ENCODE measurements at places on chromosomes 11 and 22.

GRCh38 chr11:120863359-120863758 is 160.5 kb upstream of the TBCEL start:
- no peak for DNase-seq

GRCh38 chr11:58152781-58153180 is 27.5 kb upstream of the OR9I1 start:
- DNase-seq, result no peak

DNA sequence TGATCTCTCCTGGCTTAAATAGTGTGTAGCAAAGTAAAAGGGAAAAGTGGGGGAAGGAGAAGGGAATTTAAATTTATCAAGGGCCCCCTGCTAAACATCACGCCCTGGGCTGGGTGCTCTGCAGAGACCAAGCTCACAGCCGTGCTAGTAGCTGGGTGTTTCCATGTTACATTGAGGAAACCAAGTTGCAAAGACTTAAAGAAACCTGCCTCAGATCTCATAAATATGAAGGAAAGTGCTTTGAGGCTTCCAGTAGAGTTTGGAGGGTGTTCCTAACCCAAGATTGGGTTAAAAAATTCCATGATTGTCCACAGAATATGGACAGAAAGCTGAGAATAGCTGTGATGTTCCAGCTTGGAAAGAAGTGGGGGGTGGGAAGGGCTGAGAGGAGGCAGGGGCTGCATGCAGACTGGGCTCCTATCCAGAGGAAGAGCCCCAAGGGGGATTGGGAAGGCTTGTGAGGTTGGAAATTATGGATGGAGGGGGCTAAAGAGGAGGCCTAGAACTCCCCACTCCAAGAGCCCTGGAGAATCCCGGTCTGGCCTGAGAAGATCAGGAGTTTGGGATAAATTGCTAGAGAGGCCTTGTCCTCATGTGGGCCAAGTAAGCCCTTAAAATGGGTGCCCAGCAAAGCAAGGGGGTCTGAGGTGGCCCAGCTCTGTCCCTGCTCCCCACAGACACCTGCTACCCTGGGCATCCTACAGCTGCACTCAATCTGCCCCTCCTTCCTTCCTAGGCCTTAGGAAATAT is 25.0 kb upstream of the OAF start:
- DNase-seq, result no peak

- no peak for DNase-seq
These were observed 47.1 kb downstream of the ASCL2 start for GRCh38 chr11:2223153-2223794.

- DNase-seq, result peak; percentile 86
These were observed 658 bp upstream of the ARFGAP2 start for GRCh38 chr11:47177229-47177845.

DNA sequence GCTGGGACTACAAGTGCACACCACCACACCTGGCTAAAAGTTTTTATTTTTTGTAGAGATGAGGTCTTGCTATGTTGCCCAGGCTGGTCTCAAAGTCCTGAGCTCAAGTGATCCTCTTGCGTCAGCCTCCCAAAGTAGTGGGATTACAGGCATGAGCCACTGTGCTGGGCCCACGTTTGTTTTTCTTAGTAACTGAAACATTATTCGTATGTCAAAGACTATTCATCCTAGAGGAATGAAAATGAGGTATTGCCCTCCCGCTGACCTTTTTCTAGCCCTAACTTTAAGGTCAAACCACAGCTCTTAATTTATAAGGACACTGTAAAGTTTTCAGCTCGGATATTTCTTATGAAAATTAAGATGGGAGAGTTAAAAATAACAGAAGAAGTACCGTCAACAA is 33.2 kb upstream of the PAX6 start:
- DNase-seq, result no peak

- no peak for DNase-seq
These were observed 484 bp downstream of the CHCHD10 start for GRCh38 chr22:23767303-23767672.

- DNase-seq, result no peak
These were observed 53.6 kb downstream of the NAV2 start for GRCh38 chr11:19766206-19766605.

DNA sequence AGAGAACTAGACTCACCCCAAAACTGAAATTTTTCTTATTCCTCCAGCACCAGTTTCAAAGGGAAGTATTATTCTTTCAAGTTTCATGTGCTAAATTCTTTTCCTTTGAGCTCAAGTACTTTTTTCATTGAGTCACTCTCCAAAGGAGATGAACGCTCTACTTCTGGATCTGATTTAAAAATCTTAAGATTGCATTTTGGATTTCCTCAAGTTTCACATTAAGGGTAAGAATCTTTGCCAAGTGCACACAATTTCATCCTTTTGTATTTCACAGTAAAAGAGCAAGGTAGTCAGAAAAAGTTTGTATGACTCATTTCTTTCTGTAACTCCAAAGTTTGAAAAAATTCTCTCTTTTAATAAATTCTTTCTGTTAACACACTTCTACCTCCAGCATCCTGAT is 435.5 kb downstream of the RAB38 start:
- no peak for DNase-seq

- no peak for DNase-seq
These were observed 817.4 kb downstream of the NTM start for GRCh38 chr11:132187814-132188213.

GRCh38 chr22:33124471-33124870 is 66.3 kb upstream of the SYN3 start:
- DNase-seq, result no peak

DNA sequence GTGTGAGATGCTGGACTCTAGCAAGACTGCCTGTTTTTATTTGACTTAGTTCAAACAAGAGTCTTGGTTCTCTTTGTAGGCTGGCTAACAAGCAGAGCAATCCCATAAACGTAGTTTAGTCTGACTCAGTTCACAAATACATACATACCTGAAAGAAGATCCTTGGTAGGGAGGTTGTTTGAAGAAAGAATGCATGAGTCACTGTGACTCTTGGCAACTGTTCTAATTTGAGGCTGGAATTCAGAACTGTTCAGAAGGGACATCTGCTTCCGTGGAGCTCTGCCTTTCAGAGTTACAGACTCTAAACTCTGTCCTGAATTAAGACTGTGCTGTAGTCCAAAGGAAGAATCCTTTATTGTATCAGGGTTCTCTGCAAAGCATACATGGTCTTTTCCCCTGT is 32.2 kb downstream of the C2CD3 start:
- no peak for DNase-seq

GRCh38 chr11:8020244-8020597 is 33.1 kb downstream of the EIF3F start:
- DNase-seq, result no peak

Measured in germinal center (tissue), 1 donor.